ENCODE measurements at places on chromosomes 6 and 20. TPM values are rescaled to one million over a fixed set of nuclear protein-coding genes. Genes with fewer than 3 reads are reported as not detected.

Gene MRAP2
- 5.4 TPM for total RNA-seq

Gene SUMO4
- total RNA-seq, result 4.6 TPM

Gene HCK
- total RNA-seq, result 1.3 TPM

Gene SIRPB1
- not detected for total RNA-seq

Gene SPACA1
- total RNA-seq, result 54.6 TPM

Gene GPR6
- not detected for total RNA-seq

Data from testis (tissue), 5 donors.